Neural cell (in vitro differentiated cells): ENCODE measurements at places on chromosomes 13 and 19. TPM values are rescaled to one million over a fixed set of nuclear protein-coding genes. Genes with fewer than 3 reads are reported as not detected.

ERICH4 gene
- not detected in 2 replicates for polyA plus RNA-seq

ARGLU1 gene
- 943 and 967 TPM in 2 replicates for polyA plus RNA-seq

BSPH1 gene
- polyA plus RNA-seq, result not detected in 2 replicates

SH2D3A gene
- 3.6 TPM in 1 of 2 replicates, not detected in the other for polyA plus RNA-seq

ATP13A1 gene
- polyA plus RNA-seq, result 51.6 and 63.5 TPM in 2 replicates

ANKRD24 gene
- polyA plus RNA-seq, result 2.8 and 3.3 TPM in 2 replicates

OR7C1 gene
- not detected in 2 replicates for polyA plus RNA-seq

CILP2 gene
- polyA plus RNA-seq, result 0.60 and 0.84 TPM in 2 replicates
